Panc1 (cell line): ENCODE measurements at places on chromosomes 12 and 14.

GRCh38 chr12:48956279-48957140, 777 bp downstream of the ARF3 start:
- no peak for DNase-seq

GRCh38 chr12:65715961-65716360, 108.3 kb upstream of the HMGA2 start:
- no peak for DNase-seq

DNA sequence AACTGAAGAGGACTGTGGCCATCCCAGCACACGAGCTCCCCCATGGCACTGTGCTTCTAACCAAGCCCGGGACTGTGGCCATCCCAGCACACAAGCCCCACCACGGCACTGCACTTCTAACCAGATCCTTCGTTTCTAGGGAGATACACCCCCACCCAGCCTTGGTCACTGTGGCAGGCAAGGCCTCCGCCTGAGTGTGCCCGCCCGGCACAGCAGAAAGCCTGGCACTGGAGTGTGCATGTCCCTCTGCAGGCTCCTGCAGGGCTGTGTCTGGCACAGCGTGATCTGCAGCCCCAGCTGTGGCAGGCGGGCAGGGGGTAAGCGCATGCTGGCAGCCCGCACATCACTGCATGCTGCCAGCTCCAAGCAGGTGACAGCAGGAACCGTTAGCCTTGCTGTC, 49.8 kb downstream of the CCDC85C start:
- no peak for DNase-seq

DNA sequence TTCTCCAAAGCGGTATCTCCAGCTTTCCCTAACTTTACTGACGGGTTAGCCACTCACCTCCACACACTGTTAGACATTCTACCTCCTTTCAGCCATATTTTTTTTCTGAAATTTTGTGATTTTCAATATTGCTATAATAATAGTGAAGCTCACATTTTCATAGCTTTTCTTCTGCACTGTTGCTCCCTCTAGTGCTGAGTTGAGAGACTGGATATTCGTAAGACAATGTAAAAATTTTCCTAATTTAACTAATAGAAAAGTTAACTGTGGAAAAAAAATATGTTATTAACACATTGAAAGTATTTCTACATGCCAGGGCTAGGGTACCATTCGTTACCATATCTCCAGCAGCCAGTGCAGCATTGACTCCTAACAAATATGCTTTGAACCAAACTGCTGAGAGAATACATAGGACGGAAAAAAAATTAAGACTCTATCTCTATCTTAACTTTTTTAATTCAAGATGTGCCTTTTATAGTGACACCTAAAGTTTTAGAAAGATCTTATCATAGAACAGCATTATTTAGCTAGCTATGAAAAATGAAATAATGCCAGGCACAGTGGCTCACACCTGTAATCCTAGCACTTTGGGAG, 48.7 kb upstream of the ABCC9 start:
- no peak for DNase-seq

DNA sequence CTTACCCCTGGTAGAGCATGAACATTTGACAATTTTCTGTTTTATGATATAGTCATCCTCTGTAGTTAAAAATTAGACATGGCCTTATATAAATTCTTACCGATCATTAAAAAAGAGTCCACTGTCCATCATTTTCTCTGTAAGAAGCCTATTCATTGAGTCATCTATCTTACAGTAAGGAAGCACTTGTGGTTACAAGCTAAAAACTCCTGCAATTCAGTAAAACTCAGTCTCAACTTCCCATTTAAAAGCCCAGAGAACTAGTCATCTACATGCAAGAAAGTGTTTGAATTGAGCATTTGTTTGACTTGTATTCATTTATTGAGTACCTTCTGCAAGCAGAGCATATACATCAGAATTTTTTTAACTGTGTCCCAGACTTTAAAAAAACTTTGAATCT, 63.3 kb downstream of the GTF2A1 start:
- DNase-seq: no peak

GRCh38 chr14:76836029-76836630, 9.9 kb downstream of the LRRC74A start:
- no peak for DNase-seq

GRCh38 chr12:113221997-113222729, 899 bp downstream of the TPCN1 start:
- no peak for DNase-seq

DNA sequence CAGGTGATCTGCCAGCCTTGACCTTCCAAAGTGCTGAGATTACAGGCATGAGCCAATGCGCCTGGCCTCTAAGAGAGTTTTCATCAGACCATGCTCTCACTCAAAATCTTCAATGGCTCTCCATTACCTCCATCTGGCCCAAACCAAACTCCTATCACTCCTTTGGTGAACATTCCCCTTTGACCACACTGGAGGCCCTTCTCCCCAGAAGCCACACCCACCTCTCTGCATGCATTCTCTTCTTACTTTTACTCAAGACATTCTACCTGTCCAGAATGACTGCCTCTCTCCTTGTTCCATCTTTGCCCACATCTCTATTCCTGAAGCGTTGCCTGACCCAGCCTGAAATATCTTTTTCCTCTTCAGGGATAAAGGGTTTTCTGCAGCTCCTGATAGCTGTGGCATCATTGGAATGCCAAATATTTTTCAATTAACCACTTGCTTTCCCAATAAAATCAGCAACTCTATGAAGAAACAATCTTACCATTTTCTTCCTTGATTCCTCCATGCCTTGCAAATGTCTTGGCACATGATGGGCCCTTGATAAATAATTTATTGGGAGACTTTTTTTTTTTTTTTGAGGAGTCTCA, 15.5 kb downstream of the PLEK2 start:
- DNase-seq: no peak

DNA sequence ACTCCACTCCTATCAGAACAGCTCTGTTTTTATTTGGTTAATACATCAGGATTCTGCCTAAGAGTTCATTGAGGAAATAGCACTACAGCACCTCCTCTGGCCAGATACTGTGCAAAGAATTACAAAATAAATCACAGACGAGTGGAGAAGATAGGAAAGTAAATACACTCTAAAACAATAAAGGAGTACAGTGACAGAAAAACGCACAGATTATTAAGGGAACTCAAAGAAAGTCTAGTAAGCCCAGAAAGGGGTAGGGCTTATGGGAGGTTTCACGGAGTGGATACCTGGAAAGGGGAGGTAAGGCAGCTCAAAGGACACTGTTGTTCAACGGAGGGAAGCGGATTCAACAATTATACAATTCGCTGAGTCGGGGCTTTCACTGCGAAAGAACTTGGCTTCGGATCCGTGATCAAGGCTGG, 5.5 kb downstream of the OR10AD1 start:
- peak; percentile 59 for DNase-seq

DNA sequence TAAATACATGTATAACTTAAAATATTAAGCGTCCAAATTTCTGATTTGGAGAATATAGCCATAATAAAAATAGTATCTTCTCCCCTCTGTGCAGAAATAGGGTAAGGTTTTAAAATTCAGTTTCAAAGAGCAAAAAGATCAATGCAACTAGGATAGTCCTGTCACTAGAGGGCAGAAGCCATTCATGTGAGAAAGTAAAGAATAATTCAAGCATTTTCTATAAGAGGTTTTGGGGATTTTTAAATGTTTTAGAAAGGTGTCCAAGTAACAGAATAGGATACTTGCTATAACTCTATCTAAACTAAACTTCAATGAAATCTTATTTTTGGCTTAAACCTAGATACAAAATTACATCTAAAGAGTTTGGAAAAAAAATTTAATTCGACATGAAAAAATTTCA, 50.3 kb downstream of the ADAMTS20 start:
- no peak for DNase-seq

GRCh38 chr12:89525824-89526770, at the start of gene POC1B:
POC1B (minus strand) TSS chr12:89526047; CDS start chr12:89525895, 152 bp downstream.
- DNase-seq: peak; percentile 42

GRCh38 chr12:126776026-126776655, 1490.8 kb upstream of the TMEM132C start:
- no peak for DNase-seq

DNA sequence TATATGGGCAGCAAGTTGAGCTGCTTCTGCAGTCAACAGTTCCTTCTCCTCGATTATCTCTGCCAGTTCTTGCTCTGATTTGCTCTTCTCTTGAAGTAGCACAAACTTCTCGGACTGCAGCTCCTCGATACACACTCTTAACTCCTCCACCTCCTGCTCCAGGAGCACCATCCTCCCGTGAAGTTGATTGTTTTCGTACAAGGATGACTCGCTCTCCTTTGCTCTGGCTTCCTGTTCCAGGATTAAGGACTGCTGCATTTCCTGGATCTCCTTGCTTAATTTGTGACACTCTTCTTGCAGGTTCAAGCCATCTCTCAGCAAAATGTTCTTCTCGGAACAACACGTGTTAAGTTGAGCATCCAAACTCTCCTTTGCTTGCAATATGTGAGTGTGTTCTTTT, 56.2 kb upstream of the VPS33A start:
- DNase-seq: no peak

DNA sequence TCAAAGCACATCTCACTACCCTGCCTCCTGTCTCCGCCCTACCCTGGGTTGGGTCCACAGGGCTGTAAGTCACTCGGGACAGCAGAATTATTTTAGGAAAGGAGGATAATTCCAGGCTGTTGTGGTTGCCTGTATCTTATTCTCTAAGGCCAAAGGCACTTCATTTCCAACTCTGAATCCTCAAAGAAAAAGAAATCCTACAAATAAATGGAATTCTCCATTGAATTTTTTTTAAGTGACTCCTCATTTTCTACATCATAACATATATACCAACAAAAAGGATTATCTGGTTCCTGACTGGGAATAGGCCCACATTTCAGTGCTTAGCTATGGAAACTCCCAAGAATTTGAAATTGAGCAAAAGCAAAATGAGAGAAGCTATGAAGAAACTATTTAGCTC, 186.4 kb downstream of the ITPR2 start:
- DNase-seq: no peak

- no peak for DNase-seq
These were observed 24.6 kb upstream of the KIF26A start for GRCh38 chr14:104113631-104114420.

DNA sequence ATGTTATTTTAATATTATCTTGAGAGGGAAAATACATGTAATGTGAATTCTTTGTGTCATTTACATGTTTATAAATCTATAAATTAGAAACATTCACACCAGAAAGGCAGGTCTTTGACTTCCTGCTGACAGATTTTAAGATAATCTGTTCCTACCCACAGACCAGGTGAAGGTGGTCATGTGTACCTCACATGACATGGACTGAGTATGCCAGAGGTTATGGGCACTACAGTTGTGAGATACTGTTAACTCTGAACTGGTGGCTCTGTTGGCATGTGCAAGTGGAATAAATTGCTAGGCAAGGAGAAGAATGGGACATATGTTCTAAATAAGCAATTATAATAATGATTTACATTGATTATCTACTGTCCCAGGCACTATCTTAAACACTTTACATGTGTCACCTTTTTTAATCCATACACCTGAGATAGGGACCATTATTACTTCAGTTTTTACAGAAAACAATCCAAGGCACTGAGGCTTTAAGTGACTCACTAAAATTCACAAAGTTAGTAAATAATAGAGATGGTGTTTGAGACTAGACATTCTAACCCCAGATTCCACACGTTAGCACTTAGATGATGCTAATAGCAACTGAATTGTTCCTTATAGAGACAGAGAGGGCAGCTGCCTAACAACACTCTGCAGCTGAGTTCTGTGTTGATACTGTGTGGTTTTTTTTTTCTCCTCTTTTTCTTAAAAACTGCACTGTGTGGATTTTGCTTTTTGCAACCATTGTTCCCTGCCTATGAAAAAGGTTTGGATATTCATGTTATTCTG, 23.8 kb downstream of the SLC16A7 start:
- no peak for DNase-seq

- no peak for DNase-seq
These were observed 55.7 kb downstream of the TRPV4 start for GRCh38 chr12:109777544-109777943.

DNA sequence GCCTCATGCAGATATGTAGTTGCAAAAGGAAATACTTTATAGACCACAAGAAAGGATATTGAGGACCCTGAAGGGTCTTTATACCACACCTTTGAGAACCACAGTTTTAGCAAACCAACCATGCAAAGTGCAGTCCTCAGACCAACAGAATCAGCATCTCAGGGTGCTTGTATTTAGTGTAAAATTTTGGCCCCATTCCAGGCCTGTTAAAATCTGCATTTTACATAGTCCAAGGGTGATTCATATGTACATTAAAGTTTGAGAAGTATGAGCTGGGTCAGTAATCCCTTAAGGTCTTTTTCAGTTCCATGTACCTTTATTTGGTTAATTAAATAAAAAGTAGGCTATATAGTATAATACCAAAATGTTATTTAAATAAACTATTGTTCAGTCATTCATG, 91.2 kb downstream of the WNK1 start:
- no peak for DNase-seq

DNA sequence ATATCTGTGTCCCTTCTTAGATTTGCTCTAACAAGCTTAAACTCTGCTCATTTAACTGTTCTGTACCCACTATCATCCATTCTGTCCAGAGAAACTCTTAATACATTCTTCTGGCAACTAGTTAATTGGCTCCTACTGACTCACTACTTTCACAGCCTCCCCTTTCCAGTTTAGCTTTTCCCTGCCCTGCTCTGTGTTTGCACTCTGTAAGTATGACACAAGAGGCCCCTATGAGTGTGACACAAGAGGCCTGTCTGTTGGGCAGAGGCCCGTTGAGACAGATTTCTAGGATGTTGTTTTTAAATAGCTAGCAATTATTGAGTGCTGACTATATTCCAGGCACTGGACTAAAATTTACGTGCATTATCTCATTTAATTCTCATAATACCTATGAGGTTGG, 246.0 kb upstream of the DAAM1 start:
- no peak for DNase-seq

DNA sequence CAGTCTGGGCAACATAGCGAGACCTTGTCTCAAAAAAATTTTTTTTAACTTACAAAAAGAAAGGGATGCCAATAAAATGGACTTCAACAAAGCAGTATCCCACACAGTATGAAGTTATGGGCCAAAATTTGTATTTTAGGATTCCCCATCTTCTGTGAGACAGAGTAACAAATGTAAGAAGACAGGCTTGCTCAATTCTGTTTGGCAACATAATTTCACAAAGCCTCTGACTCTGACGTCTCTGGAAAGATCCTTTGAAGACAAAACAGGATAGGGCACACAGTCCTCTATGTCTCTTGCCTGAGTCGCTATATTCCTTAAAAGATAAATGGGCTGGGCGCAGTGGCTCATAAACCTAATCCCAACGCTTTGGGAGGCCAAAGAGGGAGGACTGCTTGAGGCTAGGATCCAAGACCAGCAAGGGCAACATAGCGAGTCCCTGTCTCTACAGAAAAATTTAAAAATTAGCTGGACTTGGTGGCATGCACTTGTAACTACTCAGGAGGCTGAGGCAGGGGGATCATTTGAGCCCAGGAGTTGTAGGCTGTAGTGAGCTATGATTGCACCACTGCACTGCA, 1.1 kb upstream of the HOMEZ start:
- DNase-seq: no peak
